ENCODE measurements at places on chromosomes 7 and 10. TPM values are rescaled to one million over a fixed set of nuclear protein-coding genes. Genes with fewer than 3 reads are reported as not detected.

DNA sequence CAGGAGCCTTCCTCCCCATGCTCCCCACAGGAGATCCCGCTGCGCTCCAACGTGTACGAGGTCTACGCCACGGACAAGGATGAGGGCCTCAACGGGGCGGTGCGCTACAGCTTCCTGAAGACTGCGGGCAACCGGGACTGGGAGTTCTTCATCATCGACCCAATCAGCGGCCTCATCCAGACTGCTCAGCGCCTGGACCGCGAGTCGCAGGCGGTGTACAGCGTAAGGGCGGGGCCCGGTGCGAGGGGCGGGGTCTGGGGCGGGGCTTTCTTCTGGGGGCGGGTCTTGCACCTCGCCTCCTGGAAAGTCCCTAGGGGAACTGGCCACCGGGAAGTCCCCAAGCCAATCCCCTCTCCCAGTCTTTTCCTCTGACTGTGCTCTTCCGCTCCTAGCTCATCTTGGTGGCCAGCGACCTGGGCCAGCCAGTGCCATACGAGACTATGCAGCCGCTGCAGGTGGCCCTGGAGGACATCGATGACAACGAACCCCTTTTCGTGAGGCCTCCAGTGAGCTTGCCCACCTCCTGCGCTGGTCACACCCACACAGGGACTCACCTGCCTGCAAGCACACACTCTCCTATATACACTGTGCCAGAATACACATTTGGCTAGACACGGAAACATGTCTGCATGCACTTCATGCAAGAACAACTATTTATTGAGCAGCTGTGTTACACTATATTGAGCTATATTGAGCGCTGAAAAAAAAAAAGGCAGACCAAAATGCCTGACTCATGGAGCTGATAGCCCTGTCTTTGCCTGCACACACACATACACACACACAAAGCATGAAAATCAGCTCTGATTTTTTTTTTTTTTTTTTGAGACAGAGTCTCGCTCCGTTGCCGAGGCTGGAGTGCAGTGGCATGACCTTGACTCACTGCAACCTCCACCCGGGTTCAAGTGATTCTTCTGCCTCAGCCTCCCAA lies 32.7 kb upstream of the VSIR start:
- DNase-seq = peak; percentile 58

DNA sequence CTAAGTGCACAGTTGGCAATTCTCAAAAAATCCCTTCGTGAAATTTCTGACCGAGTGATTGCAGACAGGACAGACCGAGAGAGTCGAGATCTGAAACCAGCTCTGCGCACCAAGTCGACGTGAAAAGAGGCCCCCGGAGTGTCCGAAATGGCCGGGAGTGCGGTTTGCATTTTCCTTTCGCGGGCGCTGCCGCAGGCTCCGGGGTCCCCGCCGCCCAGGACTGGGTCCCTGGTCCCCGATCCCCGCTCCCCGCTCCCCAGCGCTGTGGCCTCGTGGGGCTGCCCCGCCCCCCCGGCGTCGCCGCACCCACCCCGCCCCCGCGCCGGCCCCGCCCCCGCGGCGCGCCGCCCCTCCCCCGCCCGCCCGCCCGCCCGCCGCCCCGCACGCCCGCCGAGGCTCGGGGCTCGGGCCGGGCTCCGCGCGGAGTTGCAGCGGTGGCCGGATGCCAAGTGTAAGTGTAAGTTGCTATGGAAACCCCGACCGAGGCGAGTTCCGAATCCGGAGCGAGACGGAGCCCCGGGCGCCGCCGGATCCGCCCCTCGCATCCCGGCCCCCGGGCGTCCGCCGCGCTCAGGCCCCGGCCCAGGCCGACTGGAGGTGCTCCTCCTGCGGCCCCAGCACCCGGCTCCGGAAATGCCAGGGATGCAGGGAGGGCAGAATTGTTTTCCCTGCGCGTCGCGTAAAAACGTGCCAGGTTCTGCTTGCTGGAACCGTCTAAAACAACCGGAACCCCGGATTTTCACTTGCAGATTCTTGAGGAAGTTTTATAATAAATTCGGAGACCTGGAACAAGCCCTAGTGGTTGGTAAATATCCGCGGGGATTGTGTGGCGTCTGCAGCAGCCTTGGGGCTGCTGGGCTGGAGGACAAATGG lies 4.6 kb downstream of the BMI1 start:
- peak; percentile 71 for DNase-seq

GRCh38 chr7:116776610-116777289 lies 85.6 kb upstream of the CAPZA2 start:
- DNase-seq = peak; percentile 39

The HMX3 gene
- polyA plus RNA-seq = 1.5 TPM

The SPDYE2B gene
- polyA plus RNA-seq = 1.0 TPM

The GPR37 gene
- polyA plus RNA-seq = 2.2 TPM

The LIPJ gene
- 0.10 TPM for polyA plus RNA-seq
